ENCODE measurements at places on chromosomes 3 and 15.

- no peak for DNase-seq
Observed at GRCh38 chr3:148599481-148599880, 98.2 kb upstream of the AGTR1 start.

DNA sequence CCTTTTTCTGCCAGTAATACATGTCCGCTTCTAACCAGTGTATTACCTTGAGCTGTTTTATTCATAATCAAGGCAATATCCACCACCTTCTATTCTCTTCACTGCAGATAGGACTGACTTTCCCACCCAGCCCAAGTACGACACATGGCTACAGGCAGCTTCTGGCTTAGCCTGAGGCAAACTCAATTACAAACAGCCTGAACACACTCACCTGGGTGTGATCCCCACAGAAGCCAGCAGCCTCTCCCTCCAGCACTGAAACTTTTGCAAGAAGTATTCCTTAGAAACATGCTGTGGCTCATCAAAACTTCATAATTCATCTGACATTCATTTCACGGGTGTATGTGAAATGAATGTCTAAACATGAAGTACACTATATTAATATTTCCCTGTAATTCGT, 13.5 kb upstream of the KCNMB3 start:
- DNase-seq: no peak

GRCh38 chr3:10930666-10931040, 61.9 kb upstream of the SLC6A1 start:
- DNase-seq: no peak

GRCh38 chr3:188286087-188286513, 132.1 kb downstream of the LPP start:
- DNase-seq: no peak

DNA sequence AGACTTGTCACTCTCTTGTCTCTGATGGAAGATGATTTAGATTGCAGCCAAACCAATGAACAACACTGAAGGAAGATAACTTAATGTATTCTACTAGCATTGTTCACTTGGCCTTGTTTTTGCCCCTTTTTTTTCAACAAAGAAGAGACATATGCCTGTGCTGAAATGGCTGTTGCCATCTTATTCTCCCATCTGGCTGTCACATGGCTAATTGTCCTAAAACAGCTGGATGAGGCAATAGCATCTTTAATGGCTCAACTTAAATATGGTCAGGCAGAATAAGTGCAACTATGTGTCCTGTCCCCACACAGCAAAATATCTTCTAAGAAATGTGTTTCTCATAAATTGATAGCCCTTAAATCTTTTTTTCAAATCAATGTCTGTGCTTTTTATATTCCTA, 576.9 kb downstream of the TUSC7 start:
- no peak for DNase-seq

All from NCI-H1048 (cell line).